CD4-positive, alpha-beta T cell treated with Interleukin-21 for 1 hour (primary cell): ENCODE measurements at places on chromosomes 4 and X.

DNA sequence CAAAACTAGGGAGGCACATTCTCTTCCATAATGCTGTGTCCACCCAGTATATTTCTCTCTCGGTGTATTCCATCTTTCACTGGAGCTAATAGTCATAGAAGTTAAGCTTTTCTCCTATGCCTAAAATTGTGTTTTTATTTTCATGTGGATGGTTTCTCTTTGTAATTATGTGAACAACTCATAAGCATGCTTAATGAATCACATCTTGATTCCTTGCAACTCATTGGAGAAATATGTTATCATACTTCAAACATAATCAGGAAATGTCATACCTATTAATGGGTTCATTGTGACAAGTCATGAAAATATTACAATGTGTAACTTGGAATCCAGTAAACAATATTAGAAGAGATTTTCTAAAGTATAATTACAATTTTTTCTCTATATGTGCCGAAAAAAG is 186.3 kb downstream of the SLC7A11 start:
- DNase-seq = no peak

GRCh38 chr4:22071749-22072148 is 123.2 kb upstream of the KCNIP4 start:
- no peak for DNase-seq

DNA sequence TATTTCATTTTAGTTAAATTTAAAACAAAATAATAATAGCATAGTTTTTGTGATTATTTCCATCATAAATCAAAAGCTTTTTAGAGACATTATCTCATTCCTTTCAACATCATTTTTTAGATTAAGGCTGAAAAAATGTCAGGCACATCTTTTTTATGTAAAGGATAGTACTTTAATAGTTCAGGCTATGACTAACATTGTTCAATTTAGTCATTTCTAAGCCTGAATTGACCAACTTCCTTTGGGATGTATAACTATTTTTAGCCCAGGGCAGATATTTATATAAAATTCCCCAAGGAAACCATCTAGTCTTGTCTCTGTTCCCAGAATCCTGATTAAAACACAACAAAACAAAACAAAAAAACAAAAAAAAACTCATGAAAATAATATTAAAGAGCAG is 145.6 kb upstream of the PCDH18 start:
- no peak for DNase-seq

DNA sequence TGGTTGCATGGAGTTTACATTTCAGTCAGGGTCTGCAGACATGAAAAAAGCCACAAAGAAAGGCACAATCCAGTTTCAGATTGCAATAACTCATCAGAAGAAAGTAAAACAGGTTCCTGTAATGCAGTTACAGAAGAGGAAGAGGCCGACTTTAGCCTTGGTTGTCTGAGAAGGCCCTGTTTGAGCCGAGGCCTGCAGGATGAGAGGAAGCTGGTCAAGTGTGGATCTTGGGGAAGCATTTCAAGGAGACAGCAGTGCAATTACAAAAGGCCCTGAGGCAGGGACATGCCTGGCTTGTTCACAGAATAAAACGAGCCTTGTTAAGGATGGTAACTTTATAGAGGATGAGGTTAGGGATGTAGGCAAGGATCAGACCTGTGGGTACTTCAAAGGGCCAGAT is 62.4 kb downstream of the AFF2 start:
- no peak for DNase-seq

DNA sequence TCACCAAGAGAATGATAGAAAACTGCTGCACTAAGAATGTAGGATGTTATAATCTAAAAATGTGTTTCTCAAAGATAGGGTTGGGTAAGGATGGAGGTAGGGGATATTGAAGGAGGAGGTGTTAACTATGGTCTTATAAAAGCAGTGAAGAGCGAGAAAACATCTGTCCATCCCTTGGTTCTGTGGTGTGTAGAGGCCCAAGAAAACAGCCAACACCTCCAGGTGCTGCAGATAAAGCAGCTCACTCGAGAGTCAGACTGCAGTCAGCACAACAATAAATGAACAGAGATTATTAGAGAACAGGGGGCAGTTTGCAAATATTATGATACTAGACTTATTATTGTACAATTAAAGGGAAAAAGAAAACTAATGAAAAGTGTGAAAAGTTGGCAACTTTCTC is 141.5 kb downstream of the CAMK2D start:
- DNase-seq = no peak

DNA sequence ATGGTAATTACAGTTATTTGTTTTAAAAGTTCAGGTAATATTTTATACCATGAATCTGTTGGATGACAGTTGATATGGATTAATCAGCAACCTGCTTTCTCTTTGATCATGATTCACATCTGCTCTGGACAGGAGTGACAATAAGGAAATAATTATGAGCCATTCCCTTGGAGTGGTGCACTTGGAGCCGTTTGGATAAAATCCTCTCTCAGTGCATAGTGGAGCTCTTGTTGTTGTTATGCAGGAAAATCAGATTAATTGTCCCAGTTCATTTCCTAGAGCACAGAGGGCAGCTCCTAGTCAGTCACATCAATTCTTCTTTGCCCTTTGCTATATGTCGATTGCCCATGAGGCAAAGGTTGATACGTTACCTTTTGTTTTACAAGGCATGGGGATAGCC is 668.3 kb upstream of the NR3C2 start:
- no peak for DNase-seq

- DNase-seq = no peak
These were observed 115.0 kb upstream of the RASGEF1B start for GRCh38 chr4:81586706-81587105.

- DNase-seq = no peak
These were observed 6.8 kb downstream of the PDS5A start for GRCh38 chr4:39970671-39971640.

- DNase-seq = no peak
These were observed 186.5 kb downstream of the MSL3 start for GRCh38 chrX:11944501-11944900.

DNA sequence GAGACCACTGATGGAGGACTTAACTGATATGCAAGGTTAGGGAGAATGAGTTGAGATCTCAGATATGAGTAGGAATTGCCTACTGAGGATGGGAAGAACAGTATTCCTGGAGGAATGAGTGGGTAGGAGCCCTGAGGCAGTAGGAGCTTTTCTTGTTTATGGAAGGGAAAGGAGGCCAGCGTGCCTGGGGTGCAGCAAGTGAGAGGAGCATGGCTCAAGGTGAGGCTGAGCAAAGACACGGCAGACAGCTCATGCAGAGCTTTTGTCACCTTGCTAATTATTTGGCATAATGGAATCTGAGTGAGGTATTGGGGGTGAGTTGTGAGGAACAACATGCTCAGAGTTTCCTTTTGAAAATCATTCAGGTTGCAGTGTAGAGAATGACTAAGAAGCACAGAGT is 65.3 kb upstream of the IBSP start:
- no peak for DNase-seq

- DNase-seq = no peak
These were observed 344 bp downstream of the TMPRSS11D start for GRCh38 chr4:67883458-67883857.

DNA sequence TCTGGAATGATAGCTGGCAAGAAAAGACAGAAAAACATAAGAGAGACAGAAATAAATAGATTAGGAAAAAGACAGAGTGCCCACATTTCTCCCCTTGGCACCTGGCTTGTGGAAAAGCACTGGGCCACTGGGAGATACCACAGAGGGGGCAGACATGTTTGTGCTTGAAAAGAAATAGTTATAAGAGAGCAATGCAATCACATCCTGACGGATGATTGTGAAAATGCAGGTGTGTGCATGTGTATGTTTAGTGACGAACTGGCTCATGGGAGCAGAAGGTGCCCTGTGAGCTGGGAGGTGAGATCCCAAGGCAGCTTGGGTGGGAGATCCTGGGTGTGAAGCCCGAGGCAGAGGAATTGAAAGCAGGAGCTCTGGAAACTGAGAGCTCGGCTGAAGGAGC is 617.9 kb downstream of the BCOR start:
- DNase-seq = no peak

DNA sequence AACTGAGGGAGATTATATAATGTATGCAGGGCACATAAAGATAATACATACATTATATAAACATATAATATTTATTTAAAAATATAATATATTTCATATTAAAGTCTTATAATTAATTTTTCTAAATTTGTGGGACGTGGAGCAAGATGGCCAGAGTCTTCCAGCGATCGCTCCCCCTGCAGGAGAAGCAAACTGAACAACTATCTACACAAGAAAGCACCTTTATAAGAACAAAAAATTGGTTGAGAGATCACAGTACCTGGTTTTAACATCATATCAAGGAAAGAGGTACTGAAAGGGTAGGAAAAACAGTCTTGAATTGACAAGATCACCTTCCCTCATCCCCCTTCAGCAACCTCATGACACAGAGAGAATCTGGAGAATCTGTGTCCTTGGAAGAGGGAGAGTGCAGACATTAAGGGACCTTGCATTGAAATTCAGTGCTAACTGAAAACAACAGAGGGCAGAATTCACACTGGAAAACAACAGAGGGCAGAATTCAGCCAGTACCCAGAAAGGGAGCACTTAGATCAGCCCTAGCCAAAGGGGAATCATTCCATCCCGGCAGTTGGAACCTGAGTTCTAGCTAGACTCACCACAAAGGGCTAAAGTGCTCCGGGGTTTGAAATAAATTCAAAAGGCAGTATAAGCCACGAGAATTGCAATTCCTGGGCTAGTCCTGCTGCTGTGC is 262.5 kb upstream of the NDST3 start:
- DNase-seq = no peak

GRCh38 chr4:13464543-13464942 is 19.6 kb downstream of the RAB28 start:
- DNase-seq = no peak

DNA sequence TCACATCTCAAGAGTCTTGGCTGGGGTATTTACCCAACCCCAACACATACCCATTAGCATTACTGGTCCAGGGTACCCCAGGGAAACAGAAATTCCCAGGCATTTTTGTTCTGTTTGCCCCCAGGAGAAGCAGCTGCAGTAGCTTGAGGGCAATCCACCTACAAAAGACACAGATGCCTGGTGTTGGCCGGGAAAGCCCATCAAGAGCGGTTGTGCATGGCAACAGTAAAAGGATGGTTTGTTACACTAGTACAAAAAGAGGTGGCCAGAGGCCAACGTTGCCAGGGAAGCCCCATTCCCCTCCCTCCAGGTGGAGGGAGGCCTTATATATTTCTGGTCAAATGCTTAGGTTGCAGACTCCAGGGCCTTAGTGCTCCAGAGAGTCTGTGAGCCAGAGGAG is 637.8 kb downstream of the BCOR start:
- DNase-seq = no peak

DNA sequence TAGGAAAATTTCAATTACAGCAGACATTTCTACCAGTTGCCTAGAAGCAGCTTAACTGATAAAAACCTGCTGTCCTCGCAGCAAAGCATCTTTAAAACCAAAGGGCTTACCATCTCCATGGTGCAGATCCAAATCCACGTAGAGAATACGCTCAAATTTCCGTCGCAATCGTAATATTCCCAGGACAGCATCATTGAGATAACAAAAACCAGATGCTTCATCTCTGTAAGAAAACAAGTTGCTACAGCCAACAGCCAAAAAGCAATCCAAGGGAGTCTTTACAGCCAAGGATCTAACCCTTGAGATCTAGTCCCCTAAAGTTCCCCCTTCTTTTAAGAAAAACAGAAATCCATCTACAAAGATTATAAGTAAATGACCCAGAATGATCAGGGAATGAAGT is 77.6 kb downstream of the HDAC8 start:
- no peak for DNase-seq

DNA sequence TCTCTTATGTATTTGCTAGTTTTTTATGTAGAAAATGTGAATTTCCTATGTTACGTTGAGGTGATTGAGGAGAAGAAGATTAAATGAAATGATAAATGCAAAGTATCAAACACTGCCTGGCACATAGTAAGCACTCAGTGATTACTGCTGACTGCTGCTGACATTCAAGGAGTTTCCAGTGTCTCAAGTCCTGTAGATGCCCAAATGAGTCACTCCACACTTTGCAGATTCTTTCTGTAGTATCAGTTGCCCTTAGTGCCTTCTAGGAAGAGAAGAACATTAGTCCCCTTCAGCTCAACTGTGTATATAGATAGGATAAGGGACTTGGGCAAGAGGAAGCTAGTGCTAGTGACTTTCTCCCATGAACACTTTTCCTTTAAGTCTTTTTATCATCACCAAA is 240.5 kb upstream of the TEX13A start:
- no peak for DNase-seq

GRCh38 chr4:188139671-188140070 is 430 bp downstream of the TRIML1 start:
- DNase-seq = no peak

DNA sequence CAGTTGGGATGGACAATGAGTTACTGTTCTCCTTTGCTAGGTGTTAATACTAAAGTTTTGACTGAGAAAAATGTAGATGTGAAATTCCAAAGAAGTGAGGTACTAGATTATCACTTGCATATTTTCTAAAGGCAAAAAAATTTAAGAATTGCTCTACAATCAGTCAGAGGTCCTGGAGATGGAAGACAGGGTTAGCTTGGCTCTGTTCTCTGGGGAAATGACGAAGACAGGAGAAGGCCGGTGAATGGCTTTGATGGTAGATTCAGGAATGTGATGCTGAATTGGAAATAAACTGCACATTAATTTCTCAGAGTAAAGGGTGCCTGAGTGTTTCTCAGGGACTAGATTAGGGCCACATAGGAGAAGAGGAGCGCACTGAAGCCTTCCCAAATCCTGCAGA is 214.0 kb upstream of the LEF1 start:
- DNase-seq = no peak

GRCh38 chr4:25065431-25065858 is 34.7 kb upstream of the LGI2 start:
- no peak for DNase-seq

GRCh38 chrX:129600981-129601424 is 53.8 kb downstream of the APLN start:
- peak; percentile 38 for DNase-seq

DNA sequence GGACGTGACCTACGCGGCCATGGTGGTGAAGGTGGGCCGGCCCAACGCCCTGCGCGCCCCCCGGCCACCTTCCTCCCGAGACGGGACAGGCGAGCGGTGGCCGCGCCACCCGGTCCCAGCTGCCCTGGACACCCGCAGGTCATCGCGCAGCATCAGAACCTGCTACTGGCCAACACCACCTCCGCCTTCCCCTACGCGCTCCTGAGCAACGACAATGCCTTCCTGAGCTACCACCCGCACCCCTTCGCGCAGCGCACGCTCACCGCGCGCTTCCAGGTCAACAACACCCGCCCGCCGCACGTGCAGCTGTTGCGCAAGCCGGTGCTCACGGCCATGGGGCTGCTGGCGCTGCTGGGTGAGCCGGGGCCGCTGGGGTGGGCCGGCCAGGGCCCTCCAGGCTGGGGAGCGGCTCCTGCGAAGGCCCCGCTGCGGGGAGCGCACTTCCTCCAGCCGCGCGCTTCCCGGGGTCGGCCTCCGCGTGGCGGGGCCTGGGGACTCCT is 9.0 kb upstream of the SLC26A1 start:
- no peak for DNase-seq

DNA sequence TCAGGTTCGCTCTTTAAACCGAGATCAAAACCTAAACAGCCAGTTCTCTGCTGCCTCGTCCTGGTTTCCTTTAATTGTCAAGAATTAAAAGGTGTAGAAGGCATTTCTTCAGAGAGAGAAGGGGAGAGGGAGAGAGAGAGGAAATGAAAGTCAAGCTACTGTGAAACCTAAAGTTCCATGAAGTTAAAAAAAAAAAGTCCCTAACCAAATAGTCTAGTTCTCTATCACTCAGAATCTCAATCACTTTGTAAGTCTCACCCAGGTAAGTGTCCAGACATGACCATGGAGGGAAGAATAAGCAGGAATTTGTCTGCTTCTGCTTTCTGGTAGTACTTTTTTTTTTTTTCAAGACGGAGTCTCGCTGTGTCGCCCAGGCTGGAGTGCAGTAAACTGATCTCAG is 18.8 kb upstream of the SMIM14 start:
- DNase-seq = no peak

- DNase-seq = no peak
These were observed 408.7 kb upstream of the ZFP42 start for GRCh38 chr4:187586892-187587291.
